AG09309 (cell line): ENCODE measurements at places on chromosomes 7 and 10.
A peak's percentile ranks its signal among the peaks of the same experiment; 100 is the strongest.

DNA sequence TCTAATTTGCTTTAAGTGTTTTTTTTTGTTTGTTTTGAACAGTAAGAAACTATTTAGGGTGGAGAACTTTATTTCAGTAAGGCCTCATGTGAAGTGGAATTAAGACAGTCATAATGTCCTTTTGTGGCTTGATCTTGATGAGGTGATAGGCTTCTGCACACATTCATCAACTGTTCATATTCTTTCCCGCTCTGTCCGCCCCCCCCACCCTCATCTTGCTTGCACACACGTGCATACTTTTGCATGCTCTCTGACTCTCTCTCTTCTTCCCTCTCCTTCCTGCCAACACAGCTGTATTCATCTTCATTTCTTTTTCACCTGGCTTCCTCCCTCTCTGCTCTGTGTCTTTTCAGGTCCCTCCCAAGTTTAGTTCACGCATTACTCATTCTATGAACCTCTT, 429.6 kb downstream of the AUTS2 start:
- no peak for DNase-seq

GRCh38 chr10:25017154-25017590, 760 bp downstream of the THNSL1 start:
- no peak for DNase-seq

- no peak for DNase-seq
Observed at GRCh38 chr7:23247603-23248335, 1.2 kb downstream of the GPNMB start.

- DNase-seq, result no peak
Observed at GRCh38 chr10:112526906-112527305, 79.9 kb downstream of the VTI1A start.

- DNase-seq, result peak; percentile 91
Observed at GRCh38 chr7:12709726-12710502, 22.5 kb downstream of the ARL4A start.

DNA sequence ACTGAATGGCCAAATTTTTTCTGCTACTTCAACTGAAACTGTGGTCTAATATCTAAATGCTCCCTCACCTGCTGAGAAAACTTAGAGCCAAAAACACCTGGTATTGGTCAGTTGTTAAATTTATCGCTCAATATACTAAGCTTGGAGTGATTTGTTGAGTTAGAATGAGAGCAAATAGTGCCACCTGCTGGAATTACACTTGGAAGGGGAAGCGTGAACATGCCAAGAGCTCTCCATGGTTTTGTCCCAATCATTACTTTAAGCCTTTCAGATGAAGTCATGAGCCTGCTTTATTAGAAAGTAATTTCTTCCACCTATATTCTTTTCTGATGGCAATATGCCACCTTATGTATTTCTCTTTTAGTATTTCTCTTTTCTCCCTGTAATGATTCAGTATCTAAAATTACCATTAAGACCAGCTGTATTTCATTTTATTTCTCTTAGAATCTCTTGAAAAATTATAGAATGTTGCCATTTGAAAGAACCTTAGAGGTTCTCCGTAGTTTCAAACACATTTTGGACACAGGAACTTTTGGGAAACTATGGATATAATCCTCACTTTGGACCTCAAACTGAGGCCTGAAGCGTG, 447.8 kb upstream of the C7orf33 start:
- DNase-seq, result peak; percentile 17

DNA sequence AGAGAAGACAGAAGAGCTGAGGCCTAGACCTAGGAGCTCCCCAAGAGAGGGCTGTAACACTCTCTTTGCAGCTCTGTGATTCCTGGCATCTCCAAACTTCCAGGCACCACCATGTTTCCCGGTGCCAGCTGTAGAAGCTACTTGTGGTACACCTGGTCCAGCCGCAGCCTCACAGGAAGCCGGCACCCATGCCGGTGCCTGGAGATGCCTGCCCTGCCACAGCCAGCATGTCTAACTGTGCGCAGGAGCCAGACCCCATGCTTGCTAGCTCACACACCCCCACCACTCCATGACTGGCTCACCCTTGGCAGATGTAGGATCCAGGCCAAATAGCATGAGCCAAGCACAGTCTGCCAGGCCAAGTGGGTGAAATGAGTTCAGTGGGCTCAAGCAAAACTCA, 211.7 kb upstream of the GNAI1 start:
- DNase-seq, result no peak

GRCh38 chr10:1158066-1158465, 101.9 kb downstream of the WDR37 start:
- DNase-seq, result no peak

DNA sequence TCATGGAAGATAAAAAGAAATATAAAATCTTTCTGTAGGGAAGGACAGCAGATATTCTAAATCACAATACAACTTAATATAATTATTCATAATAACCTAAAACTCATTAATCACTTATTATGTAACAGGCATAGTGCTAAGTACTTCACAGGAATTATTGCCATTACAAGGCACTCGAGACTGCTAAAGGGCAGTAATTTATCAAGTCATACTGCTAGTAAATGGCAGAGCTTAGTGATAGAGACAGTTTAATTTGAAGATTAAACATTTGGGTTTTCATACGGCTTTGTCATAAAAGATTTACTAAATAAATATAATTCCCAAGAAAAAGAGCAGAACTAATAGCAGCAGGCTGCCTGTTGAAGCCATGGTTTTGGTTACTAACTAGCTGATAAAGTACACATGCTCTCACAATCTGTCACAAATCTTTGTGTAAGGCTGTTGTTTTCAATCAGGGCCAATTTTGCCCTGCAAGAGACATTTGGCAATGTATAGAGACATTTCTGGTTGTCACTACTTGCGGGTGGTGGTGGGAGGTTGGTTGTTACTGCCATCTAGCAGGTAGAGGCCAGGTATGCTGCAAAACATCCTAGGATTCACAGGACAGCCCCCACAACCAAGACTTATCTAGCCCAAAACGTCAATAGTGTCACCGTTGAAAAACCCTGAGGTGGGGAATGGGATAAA, 233.3 kb upstream of the CACNA2D1 start:
- DNase-seq, result no peak

DNA sequence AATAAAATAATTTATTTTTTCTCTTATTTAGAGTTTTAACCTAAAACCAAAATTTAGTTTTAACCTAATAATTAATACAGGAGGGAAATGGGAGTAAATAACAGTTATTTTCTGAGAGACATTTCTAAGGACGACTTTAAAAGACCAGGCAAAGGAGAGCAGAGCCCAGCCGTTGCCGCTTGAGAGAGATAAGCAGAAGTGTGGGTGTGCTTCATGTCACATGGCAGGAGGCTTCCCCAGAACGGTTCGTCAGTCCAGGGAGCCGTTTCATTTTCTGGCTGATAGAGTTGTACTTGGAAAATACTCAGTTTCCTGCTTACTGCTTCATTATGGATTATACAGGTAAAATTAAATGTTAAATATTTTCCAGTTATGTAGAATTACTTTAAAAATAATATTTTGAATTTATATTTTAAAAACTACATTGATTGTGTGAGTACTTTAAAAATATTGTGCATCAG, 61.4 kb downstream of the ST7 start:
- no peak for DNase-seq

DNA sequence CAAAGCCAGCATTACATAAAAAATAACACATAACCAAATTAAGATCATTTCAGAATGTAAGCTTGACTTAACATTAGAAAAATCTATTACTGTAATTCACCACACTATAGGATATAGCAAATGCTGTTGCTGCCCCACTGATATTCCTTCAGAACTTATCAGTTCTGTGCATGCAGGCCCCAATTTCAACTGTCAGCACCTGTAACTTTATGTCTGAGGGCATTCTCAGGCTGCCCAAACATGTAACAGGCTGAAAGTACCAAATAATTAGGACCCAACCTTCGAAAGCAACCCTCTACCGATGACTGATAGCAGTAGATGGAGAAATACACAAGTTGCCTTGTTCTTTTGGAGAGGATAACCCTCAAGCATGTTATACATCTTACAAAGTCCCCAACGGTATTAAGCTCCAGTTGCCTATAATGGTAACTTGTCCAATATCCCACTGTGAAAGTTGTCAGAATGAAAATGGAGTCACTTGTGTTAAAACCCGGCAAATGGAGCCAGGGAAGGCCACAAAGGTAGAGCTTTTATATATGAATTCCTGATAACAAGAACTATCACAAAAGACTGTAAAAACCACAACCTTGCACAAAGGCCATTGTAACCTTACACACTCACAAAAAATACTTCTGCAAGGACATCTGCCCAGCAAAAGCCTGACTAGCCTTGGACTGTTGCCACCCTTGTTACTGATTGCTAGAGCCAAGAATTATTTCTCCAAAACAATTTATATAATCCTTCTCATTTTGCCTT, 66.9 kb upstream of the ZNF746 start:
- DNase-seq, result no peak

- no peak for DNase-seq
Observed at GRCh38 chr7:47088329-47089067, 493.4 kb downstream of the TNS3 start.

GRCh38 chr7:77525231-77525630, 11.9 kb upstream of the PTPN12 start:
- no peak for DNase-seq

DNA sequence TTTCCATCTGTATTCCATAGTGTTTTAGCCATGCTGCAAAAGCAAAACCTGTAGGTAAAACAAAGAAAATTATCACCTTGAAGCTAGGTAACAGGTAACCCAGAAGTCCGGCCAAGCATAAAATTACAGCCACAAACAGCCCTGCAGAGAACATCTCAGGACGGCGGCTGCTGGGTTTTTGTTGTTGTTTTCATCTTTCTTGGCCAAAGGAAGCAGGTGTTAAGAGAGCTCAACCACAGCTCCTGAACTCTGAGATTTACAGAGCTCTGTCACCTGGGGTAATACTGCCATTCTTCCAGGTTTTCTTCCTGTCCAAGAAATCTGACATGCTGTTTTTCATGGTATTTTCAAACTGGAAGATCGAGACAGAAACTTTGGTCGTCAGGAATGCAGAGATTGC, 847 bp upstream of the SCIN start:
- no peak for DNase-seq

DNA sequence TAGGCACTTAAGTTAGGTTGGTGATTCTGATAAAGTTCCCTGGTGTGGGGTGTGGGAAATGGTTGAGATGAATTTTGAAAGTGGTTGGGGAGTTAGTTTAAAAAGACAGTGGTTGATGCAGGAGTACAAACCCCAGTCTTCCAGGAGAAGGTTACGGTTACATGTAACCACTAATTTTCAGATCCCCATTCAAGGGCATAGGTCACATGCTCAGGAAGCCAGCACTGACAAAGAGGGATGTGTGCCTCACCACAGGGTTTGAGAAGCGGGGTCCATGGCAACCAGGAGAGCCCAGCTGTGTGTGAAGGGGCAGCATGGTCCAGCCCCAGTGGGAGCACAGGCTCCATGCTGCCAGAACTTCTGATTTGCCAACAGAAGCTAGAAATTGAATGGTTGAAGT, 144.2 kb downstream of the MDFIC start:
- no peak for DNase-seq

- no peak for DNase-seq
Observed at GRCh38 chr7:83517035-83517700, 131.8 kb downstream of the SEMA3E start.

DNA sequence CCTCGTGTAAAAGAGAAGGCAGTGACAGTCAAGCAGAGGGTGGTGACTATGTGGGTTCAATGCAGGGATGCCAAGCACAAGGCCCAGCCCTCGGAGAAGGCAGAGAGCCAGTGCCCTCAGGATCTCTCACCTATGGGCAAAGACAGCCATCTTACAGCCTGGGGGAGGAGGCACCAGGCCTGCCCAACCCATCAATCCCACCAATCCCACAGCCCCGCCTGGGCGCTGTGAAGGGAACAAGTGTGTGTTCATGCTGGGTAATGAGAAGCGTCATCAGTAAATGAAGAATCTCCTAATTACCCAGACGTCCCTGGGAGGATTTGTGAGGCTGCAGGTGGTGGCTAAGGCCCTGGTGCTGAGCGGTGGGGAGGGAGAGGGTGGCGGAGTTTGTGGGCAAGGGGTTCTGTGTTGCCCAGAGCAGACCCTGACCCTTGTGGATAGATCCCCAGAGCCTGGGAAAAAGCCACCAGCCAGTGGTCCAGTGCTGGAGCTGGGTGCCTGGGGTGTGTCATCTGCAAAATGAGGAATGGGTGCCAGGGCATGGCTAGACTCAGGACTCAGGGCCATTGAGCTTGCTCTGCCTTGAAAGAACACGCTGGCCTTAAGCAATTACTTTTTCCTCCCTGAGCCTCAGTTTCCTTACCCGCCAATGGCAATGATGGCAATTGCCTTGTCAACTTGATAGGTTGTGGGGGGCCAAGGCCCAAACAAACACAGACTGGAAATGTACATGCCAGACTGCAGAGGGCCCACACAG, 128.1 kb upstream of the UNC5B start:
- DNase-seq, result no peak

DNA sequence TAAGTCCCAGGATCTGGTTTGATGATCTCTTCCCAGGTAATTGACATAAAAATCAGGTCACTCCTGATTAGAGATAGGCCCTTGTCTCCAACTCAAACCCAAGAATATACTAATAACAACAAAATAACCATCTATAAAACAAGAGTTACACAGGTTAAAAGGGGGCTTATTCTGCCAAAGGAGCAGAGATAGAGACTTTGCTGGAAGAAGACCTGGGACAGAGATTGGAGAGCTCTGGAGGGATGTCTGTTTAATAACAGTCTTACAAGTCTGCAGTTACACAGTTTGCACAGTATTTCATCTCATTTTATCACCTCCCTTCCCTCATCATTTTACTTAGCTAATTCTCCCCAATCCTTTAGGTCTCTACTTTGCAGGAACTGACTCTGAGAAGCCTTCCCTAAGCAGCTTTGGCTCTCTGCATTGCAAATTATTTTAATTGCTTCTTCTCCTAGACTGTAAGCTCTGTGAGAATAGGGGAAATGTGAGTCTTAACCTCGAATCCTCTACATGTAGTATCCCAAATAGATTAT, 3.7 kb upstream of the ZNF438 start:
- no peak for DNase-seq

GRCh38 chr7:142298009-142298408, 40.2 kb upstream of the PRSS58 start:
- no peak for DNase-seq
